ENCODE measurements at places on chromosomes 7 and 10.

GRCh38 chr10:3942937-3943489 is 158.0 kb upstream of the KLF6 start:
- no peak for DNase-seq

DNA sequence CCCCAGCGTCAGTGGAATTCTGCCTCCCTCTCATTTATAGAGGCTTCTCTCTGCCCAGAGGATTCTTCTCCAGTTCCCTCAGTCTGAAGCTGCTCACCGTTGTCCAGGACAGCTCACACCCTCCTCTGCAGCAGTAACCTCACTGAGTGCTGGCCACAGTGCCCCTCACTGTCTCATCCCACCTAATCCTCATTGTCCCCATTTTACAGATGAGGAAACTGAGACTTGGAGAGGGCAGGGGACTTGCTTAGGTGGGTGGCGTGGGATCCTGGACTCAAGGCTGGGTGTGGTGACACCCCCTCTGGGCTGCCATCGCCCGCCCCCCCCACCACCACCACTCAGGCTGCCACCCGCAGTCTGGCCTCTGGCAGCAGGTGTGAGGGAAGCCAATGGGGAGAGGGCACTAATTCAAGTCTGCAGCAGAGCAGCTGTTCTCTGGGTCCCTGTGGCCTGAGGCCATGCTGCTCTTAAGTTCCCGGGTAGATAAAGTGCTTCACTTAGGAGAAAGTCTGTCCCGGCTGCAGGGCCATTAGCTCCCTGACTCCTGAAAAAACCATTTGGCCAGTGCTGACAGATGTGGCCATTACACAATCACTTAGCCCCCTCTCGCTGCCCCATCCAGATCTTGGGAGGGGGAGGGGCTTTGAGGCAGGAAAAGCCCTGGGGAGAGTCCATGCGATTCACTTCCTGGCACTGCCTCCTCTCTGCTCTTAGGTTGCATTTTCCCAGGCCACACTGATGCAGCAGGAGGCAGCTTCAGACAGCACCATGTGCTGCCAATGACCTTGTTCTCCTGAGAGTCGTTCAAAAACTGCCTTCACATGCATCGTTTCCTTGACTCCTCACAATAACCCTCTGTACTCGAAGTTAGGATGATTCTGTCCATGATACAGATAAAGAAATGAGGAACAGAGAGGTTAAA is 36.3 kb downstream of the DRGX start:
- DNase-seq, result peak; percentile 71

GRCh38 chr7:75915416-75916156 is 631 bp downstream of the POR start:
- DNase-seq, result peak; percentile 50

DNA sequence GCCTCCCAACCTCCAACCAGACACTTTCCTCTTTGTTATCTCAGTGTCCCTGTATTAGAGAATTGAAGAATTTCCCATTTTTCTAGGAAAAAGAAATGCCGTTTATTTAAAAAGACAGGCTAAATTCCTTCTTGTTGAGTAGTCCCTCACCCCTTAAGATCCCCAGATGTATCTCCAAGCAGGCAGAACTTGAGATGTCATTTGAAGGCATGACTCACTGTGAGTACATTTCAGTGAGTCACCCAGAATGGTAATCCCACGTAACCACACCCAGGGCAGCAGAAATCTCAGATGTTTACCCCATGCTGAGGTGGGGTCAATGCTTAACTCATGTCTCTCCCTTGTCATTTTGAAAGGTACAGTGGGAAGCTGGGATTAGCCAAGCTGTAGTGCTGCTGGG is 4.4 kb downstream of the ZNF655 start:
- DNase-seq, result peak; percentile 96

GRCh38 chr10:15180736-15181135 is 12.2 kb upstream of the NMT2 start:
- peak; percentile 88 for DNase-seq

DNA sequence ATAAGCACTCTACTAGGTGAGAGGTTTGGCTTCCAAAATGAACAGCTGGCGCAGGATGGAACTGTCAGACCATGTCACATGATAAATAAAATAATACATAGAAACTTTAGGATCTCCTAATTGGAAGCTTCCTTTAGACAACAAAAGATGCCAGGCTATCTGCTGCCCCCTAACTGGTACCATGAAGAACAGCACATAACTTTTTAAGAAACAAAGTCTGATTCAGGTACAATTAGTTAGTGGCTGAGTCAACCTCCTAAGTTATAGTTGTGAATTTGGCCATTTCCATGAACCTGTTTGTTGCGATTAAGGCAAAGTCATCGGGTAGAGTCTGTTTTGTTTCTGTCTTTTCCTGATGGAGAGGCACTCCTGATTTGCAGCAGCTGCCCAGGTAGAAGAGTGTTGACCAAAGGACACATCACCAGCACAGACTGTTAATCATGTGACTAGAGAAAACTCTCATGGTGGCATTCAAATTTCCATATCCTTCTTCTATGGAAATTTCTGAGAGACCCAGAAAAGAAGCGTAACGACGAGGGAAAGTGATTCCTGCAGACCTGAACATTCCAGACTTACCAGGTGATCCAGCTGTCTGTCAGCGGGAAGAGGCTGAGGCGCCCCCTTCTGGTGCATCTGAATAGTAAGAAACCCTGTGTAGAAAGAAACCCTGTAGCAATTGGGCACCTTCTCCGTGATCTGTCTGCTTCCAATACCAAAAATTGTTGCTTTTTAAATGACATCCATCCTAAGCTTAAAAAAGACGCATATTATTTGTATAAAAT is 8.6 kb upstream of the INHBA start:
- peak; percentile 36 for DNase-seq

DNA sequence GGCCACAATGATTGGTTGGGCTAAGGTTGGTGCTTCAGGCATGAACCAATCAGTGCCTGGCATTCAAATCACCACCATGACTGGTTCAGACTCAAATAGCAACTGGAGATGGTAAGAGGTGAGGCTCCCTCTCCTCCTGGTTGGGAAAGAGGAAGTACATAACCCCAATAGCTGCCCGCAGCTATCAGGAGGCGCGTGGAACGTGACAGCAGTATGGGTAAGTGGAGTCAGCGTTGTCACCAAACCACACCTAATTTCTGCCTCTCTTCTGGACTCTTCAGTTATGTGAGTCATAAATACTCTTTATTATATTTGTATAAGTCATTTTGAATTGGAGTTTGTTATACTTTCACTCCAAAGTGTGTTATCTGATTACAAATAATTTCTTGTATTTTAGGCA is 17.9 kb upstream of the ITGA8 start:
- no peak for DNase-seq

GRCh38 chr10:129935867-129936152 is 28.3 kb downstream of the EBF3 start:
- no peak for DNase-seq

- peak; percentile 83 for DNase-seq
Measured at GRCh38 chr7:6272481-6273323, at the start of gene CYTH3. Gene CYTH3, minus strand, starts transcription at chr7:6272624. Its CDS starts 117 bp downstream, at chr7:6272507.

DNA sequence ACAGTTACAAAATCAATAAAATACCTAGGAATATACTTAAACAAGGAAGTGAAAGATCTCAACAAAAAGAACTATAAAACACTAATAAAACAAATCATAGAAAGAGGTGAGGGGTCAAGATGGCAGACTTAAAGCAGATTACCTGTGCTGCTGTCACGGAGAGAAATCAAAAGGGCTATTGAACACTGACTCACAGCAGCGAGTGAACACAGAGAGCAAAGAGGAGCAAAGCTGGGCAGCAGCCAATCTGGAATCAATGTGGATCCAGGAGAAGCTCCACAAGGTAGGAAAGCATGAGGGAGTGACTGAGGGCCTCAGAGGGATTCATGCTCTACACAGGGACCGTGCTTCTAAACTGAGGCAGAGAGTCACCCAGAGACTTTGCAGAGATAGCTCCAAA is 562.0 kb upstream of the SEMA3D start:
- no peak for DNase-seq

- no peak for DNase-seq
Measured at GRCh38 chr7:36547416-36547815, 157.8 kb downstream of the ANLN start.

Data from cardiac muscle cell (in vitro differentiated cells and primary cell).